ENCODE measurements at places on chromosomes 1 and 21.

- no peak for DNase-seq
Observed at GRCh38 chr1:163436140-163436812, 114.5 kb downstream of the NUF2 start.

GRCh38 chr1:31646259-31646960, 1.7 kb upstream of the PEF1 start:
- DNase-seq = no peak

DNA sequence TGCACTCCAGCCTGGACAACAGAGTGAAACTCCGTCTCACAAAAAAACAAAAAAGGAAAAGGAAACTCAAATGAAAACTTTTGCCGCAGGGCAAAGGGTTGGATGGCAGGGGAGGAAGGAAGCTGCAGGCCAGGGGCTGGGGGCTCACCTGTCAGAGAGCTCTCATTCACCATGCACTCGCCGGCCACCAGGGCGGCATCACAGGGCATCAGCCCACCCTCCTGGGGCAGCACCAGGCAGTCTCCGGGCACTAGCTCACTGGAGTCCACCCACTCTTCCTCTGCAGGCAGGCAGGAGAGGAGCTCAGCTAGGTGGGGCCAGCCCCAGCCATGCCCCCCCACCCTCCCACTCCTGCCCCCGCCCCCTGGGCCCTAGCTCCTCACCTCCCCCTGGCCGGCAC, 11.9 kb downstream of the ATP13A2 start:
- DNase-seq = no peak

- no peak for DNase-seq
Observed at GRCh38 chr1:22712502-22713271, 2.0 kb downstream of the EPHB2 start.

DNA sequence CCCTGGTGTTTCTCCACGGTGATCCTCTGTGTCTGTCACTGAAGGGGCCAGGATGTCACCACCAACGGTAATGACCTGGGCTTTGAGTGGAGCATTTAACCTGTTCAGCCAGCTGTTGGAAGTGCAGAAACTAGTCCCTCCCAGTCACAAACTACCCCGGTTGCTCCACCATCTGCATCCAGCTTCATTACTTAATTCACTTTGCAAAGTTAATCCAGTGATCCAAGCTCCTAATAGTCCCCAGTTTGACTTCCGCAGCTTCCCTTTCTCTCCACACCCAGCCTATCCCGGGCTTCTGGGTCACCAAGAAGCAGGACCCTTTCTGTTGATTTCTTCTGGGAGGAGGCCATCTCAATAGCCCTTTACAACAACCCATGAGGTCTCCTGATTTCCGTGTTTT, 63.5 kb downstream of the MDM4 start:
- no peak for DNase-seq

GRCh38 chr1:2133879-2134215, 60.7 kb downstream of the FAAP20 start:
- no peak for DNase-seq

DNA sequence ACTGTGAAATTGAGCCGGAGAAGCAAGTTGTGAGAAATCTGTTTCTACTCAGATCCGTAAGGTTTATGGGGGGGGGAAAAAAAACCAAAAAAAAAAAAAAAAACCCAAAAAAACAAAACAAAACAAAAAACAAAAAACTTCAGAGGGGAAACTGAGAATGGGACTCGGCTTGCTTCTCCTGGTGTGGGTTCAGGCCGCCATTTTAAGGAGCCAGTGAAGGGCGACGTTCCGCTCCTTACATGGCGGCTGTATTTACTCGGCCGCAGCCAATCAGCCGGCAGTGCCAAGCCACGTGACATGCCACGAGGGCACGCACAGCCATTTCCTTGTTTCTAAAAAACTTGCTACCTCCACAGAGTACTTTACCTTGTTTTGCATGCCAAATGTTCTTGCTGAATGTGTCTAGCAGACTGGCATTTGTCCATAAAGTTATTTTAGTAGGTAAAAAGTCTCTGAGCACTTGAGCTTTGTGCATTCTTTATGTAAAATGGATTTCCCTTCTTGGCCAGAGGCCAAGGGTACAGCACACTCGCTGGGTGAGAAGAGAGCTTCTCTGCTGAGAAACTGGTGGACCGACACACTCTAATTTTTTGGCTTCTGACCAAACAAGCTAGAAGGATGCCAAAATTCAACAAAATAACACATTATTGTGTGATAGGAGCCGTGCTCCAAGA, 101.8 kb downstream of the NFIA start:
- peak; percentile 94 for DNase-seq

GRCh38 chr1:15156807-15157380, 3.3 kb downstream of the TMEM51 start:
- DNase-seq = no peak

- DNase-seq = no peak
Observed at GRCh38 chr1:230003409-230003808, 63.6 kb upstream of the GALNT2 start.

- no peak for DNase-seq
Observed at GRCh38 chr1:178693366-178693765, 31.7 kb upstream of the RALGPS2 start.
